Lung microvascular endothelial cell (primary cell): ENCODE measurements at places on chromosomes 6 and 20.

DNA sequence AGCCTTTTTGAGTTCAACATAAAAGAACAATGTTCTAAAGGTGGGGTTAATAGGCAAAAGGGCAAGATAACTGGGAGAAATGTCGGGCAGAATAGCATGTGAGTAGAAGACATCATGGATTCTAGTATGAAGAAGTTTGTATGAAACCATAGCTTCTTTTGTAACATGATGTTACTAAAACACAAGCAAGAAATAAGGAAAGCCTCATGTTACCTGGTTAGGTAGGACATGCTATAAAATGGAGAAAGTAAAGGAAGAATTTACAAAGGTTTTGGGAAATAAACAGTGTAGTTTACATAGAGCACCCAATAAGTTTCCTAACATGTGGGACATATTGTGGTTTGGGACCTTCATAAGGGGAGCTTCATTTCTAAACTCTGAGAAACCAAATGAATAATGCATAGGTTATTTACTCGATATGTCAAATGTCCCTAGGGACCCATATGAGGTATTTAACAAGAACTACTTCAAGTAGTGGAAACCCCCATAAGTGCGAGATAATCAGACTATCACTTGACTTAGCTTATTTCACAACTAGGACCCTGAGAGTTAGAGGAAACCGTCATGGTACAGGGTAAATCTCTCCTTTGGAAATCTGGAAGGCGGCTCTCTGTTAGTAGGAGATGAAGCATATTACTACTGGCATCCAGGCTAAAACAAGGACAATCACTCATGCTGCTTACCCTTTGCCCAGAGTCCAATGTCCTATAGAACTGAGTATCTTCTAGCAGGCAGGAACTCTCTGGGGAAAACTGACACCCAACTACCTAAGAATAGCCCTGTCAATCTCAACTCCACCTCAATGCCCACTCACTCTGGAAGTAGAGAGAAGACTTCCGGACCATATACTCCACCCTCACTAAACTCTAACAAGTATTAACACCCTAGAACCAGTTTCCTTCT is 57.5 kb downstream of the ILRUN start:
- DNase-seq = no peak

- DNase-seq = no peak
Observed at GRCh38 chr6:50213146-50213545, 163.4 kb upstream of the DEFB112 start.

DNA sequence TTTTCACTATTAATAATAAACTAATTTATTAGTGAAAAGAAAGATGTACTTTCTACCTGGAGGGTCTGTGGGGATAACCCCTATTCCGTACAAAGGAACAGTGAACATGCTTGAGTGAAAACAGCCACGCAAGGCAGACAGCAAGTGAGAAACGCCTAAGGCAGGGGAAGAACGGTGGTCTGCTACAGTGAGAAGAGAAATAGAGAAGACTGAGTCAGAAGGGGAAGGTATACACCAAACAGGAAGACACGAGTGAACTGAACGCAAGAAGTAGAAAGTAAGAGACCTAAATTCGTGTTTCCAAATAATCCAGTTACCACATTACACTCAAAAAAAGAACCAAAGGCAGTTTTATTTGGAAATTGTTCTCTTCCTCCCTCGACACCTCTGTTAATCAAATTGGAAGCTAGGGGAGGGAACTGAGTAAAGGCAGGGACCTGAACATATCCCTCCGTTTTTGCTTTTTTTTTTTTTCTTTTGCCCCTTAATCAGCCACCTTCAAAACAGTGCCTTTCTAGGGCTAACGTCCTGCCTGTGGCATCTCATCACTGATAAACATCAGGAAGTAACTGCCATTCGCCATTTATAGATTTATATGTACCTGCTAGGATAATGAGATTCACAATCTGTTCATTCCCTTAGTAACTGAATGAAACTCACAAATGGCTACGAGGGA is 48.9 kb downstream of the ATXN1 start:
- DNase-seq = no peak

DNA sequence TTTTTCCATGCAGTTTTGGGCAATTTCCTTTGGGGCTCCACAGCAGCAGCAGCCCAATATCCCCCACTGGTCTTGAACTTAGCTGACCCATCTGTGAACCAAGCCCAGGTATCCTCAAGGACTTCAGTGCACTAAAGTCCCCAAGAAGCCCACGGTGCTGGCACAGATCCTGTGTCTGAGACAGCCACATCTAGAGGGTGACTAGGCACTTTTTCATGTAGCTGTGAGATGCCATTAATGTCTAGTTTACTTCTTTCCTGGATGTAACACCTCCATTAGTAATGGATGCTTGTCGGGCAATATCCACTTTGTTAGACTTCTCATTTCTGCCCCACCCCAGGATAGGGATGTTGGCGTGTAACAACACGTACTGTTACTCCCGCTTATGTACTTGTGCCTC is 176.2 kb upstream of the PROKR2 start:
- no peak for DNase-seq

DNA sequence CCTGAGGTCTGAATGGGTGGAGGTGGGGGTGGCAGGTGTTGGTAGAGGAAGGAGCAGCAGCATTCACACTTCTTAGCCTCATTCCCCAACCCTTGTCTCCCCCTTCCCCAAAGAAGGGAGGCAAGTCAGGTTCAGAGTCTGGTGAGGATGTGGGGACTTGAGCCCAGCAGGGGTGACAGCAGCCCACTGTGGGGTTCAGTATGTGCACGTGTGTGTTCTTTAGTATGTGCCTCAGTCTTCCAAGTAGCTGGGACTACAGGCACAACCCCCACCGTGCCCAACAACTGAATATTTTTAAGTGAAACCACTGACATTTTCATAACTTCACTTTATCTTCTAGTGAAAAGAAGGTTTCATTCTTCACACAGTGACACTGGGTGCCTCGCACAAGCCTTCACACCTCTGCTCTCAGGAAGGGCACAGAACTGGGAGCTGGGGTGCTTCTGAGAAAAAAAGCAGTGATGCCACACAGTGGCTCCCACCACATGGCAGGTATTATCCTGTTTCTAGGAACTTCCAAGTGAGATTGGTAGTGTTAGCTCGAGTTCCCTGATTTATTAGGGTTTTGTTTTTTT is 33.4 kb upstream of the PRELID3B start:
- no peak for DNase-seq

- no peak for DNase-seq
Observed at GRCh38 chr6:163708466-163708865, 293.9 kb downstream of the QKI start.

DNA sequence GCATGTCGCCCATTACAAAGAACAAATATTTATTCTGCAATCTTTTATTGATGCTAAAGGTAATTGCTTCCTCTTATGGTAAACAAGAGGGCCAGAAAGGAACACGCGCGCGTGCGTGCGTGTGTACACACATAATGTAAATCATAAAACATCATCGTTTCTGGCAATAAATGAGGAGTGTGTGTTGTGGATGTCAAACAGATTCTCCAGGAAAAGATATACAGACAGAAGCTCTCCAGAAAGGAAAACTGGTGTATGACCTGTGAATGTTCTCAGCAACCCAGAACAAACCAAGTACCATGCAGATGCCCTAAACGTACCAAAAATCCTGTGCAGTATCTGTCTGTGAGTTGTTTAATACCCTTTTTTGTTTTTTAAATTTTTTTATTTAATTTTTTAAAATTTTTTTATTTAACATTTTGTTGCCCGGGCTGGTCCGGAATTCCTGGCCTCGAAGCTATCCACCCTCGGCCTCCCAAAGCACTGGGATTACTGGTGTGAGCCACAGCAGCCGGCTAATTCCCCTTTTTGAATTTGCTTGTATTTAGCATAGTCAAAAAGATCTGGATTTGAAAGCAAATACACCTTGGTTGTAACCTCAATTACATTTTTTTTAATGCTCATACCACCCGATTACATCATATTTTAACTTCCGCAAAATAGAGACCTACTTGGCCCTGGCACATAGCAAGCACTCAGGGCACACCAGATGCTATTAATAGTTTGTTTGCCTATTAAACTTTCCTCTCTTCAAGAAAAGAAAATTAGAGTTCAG is 909 bp upstream of the NUDT3 start:
- no peak for DNase-seq

GRCh38 chr6:34888514-34888856 is 570 bp upstream of the ANKS1A start:
- peak; percentile 7 for DNase-seq

- DNase-seq = no peak
Observed at GRCh38 chr20:53914091-53914780, 156.2 kb downstream of the BCAS1 start.

DNA sequence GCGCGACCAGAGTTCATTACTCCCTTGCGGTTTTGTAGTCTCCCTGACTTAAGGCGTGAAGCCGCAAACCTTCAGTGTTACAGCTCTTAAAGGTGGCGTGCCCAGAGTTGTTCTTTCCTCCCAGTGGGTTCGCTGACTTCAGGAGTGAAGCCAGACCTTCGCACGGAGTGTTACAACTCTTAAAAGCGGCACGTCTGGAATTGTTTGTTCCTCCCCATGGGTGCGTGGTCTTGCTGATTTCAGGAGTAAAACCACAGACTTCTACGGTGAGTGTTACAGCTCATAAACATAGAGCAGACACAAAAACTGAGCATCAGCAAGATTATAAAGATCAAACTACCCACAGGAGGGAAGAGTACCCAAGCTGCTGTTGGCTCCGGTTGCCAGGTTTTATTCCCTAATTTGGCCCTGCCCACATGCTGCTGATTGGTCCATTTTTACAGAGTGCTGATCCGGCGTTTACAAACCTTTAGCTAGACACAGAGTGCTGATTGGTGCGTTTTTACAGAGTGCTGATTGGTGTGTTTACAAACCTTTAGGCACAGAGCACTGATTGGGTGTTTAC is 10.4 kb downstream of the TMEM14C start:
- DNase-seq = no peak
